ENCODE measurements at places on chromosomes 4 and X.

DNA sequence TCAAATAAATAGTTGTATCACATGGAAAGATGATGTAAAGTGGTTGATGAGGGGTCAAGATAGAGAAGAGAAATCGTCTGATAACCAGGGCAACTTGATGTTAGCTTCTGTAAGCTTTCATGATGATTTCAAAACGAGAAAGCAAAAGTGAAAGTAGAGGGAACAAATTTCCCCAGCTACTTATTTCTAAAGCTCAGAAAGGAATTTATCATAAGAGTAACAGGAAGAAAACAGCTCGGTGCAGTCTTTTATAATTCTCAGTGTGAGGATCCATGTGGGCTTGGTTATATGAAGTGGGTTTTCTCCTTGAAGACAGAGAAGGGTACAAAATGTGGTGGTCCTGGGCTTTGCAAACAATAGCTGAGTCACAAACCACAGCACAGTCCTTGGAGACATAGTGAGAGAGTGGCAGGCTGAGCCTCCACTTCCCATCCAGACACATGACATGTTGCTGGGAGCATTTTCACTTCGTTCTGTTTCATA lies 32.1 kb upstream of the GLRA2 start:
- DNase-seq, result no peak

DNA sequence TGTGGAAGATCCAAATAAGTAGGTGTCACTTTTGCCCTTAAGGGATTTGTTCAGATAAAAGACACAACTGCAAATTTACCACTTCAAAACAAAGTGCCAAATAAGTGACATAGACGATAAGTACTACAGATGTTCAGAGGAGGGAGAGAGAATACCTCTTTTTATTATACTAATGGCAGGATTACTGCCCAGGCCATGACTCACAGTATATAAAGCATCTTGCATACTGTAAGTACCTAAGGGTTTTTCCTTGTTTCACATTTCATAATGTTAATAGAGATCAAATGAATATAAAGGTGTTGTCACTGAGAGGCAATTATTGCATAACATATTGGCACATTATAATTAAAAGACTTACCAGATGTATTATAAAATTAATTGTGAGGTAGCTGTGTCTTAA lies 46.4 kb downstream of the PTPN13 start:
- no peak for DNase-seq

DNA sequence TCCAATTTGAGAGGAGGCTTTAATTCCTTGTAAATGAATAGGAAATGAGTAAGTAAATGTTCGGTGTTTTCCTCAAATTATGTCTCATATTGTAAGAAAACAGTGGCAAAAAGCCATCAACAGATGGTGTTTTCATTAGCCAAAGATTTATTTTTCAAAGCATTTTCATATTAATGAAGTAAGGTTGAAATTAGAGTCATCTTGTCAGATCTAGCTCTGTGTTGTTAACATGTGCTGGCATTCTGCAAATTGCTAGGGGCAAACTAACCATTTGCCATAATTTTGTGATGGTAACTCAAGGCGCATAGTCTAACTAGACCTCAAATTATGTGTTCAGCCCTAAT lies 24.7 kb downstream of the MID2 start:
- no peak for DNase-seq

GRCh38 chr4:16622826-16623225 lies 275.6 kb downstream of the LDB2 start:
- DNase-seq, result no peak

GRCh38 chr4:8906991-8907595 lies 35.5 kb upstream of the HMX1 start:
- no peak for DNase-seq

- DNase-seq, result no peak
Measured at GRCh38 chrX:40279091-40279430, 181.3 kb upstream of the BCOR start.

DNA sequence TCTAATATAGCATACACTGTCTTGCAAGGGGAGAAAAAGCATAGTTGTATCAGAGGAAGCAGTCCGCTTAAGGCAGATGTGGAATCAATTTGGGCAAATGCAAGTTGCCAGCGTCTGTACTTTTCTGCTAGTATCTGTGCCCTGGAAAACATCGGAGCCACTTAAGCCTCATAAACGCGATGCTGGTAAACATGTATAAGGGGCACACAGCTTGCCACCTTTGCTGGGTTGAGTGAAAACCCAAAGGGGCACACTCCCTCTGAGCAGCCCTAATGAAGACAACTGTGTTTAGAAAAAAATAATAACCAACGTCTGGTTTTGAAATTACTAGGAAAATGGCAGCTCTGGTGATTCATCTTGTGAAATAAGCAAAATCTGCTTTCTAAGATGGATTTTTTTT lies 24.3 kb downstream of the SMIM20 start:
- no peak for DNase-seq

DNA sequence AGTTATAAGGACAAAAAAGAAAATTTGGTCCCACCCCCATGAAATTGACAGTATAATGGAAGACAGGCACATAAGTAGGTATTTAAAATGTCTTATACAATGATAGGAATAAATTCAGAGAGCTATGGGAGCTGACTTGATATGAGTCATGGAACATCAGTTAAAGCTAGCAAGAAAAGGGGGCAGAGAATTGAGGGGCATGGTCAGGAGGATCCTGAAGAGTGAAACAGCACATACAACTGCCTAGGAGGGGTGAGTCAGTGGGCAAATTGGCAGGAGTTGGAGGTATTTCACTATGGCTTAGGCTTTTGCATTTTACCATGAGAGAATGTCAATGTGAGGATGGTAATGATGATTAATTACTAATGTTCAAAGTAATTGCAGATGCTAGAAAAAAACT lies 95.4 kb upstream of the BANK1 start:
- DNase-seq, result no peak

GRCh38 chr4:125321709-125322365 lies 7.1 kb downstream of the FAT4 start:
- no peak for DNase-seq

- DNase-seq, result no peak
Measured at GRCh38 chrX:103423955-103424638, 47.8 kb downstream of the BEX3 start.

DNA sequence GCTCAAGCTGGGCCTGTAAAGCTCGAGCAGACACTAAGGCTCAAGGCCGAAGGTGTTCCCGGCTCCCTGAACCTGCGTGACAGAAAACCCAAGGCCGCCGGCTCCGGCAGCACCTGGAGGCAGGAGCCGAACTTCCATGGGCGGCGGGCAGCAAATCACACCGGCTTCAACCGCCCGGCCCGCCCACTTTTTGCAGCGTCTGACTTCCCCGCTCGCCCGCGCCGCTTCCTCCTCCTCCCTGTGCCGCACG lies 940 bp upstream of the NSD2 start:
- DNase-seq, result peak; percentile 73

GRCh38 chrX:126697091-126697490 lies 122.4 kb upstream of the PRR32 start:
- DNase-seq, result no peak

GRCh38 chr4:37981844-37982720 lies 21.9 kb downstream of the PTTG2 start:
- no peak for DNase-seq

- no peak for DNase-seq
Measured at GRCh38 chr4:90727938-90728337, 600.7 kb downstream of the CCSER1 start.

- no peak for DNase-seq
Measured at GRCh38 chr4:96102541-96103026, 262.7 kb downstream of the PDHA2 start.

DNA sequence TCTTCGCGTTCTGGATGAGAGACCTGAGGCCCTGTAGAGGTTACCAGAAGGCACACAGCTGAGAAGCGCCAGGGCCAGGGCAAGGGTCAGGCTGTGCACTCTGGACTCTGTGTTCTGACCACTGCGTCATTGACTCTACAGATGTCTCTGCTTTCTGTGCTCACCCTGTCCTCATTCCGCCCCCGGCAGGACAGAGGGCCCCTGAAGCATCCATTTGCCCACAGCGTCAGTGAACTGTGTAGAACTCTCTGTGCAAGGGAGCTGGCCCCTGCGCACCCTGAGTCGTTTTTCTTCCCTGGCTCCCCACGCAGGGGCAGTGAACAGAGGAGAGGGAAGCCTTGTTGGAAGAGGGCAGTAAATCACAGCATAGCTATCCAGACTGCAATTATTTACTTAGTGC lies 6.1 kb upstream of the WAS start:
- no peak for DNase-seq

- DNase-seq, result no peak
Measured at GRCh38 chr4:185304541-185304940, 91.2 kb downstream of the LRP2BP start.

- DNase-seq, result no peak
Measured at GRCh38 chr4:187883049-187883448, 112.5 kb upstream of the ZFP42 start.

DNA sequence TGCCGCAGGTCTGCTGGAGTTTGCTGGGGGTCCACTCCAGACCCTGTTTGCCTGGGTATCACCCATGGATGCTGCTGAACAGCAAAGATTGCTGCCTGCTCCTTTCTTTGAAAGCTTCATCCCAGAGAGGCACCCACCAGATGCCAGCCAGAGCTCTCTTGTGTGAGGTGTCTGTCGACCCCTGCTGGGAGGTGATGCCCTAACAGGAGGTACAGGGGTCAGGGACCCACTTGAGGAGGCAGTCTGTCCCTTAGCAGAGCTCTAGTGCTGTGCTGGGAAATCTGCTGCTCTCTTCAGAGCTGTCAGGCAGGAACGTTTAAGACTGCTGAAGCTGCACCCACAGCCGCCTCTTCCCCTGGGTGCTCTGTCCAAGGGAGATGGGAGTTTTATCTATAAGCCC lies 162.7 kb downstream of the NAF1 start:
- no peak for DNase-seq

- peak; percentile 74 for DNase-seq
Measured at GRCh38 chr4:106315968-106316772, at the start of the genes AIMP1 and TBCK. TSS of gene AIMP1 (plus strand) at chr4:106316550. CDS start at chr4:106325010, 8,460 bp downstream. TSS of gene TBCK (minus strand) at chr4:106316209. CDS start at chr4:106308960, 7,249 bp downstream.

GRCh38 chrX:82945332-82945731 lies 562.8 kb upstream of the POU3F4 start:
- no peak for DNase-seq

DNA sequence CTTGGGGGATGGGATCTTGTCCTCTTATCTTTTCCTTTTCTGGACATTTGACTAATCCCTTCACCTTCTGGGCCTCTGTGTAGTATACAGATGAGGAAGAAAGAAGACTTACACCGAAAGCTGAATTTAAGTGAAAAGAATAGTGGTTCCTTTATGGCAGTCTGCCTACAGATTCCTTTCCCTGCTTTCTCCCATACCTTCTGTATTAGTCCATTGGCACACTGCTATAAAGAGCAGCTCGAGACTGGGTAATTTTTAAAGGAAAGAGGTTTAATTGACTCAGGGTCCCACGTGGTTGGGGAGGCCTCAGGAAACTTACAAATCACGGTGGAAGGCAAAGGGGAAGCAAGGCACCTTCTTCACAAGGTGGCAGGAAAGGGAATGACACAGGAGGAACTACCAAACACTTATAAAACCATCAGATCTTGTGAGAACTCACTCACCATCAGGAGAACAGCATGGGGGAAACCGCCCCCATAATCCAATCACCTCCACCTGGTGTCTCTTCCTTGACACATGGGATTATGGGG lies 34.0 kb upstream of the CD38 start:
- DNase-seq, result no peak

All from stimulated activated CD8-positive, alpha-beta memory T cell treated with anti-CD3 and anti-CD28 coated beads, Interleukin-4, amount 100 ng/mL, for 24 hours (primary cell).